ENCODE measurements at places on chromosomes 12 and 14. TPM values are rescaled to one million over a fixed set of nuclear protein-coding genes. Genes with fewer than 3 reads are reported as not detected.
A peak's percentile ranks its signal among the peaks of the same experiment; 100 is the strongest.

- H3K4me3 ChIP-seq, result peak overlapping the region; percentile 67
- H3K36me3 ChIP-seq, result no peaks in the 10 kb centered on the region
- peak overlapping the region; percentile 68 for H3K27ac ChIP-seq
- no peaks in the 10 kb centered on the region for H3K4me1 ChIP-seq
- no peak for DNase-seq
Measured at GRCh38 chr12:51863933-51864832, 15.7 kb upstream of the FIGNL2 start.

CCNK gene
- total RNA-seq, result 23.0 TPM

SELPLG gene
- total RNA-seq, result 6.7 TPM

- no peak overlapping the region for H3K4me3 ChIP-seq
- no peaks in the 10 kb centered on the region for H3K36me3 ChIP-seq
- no peaks in the 10 kb centered on the region for H3K4me1 ChIP-seq
- H3K27ac ChIP-seq, result no peak overlapping the region
- no peaks in the 10 kb centered on the region for H3K27me3 ChIP-seq
- no peak for DNase-seq
Measured at GRCh38 chr14:31893221-31893757, 183.8 kb upstream of the ARHGAP5 start.

KRT7 gene
- total RNA-seq, result 1,051 TPM

GRCh38 chr12:12108441-12109058 is 37.8 kb downstream of the BCL2L14 start:
- H3K27ac ChIP-seq, result no peak overlapping the region
- H3K36me3 ChIP-seq, result no peaks in the 10 kb centered on the region
- H3K4me1 ChIP-seq, result no peaks in the 10 kb centered on the region
- no peak for DNase-seq

- H3K27ac ChIP-seq, result peak overlapping the region; percentile 97
- no peaks in the 10 kb centered on the region for H3K27me3 ChIP-seq
- peak overlapping the region; percentile 96 for H3K4me3 ChIP-seq
- no peaks in the 10 kb centered on the region for H3K36me3 ChIP-seq
- DNase-seq, result no peak
Measured at GRCh38 chr14:89955022-89955744, 544 bp upstream of the TDP1 start.

- DNase-seq, result no peak
- H3K27ac ChIP-seq, result no peak overlapping the region
- H3K27me3 ChIP-seq, result no peaks in the 10 kb centered on the region
- no peak overlapping the region for H3K4me3 ChIP-seq
- no peaks in the 10 kb centered on the region for H3K4me1 ChIP-seq
Measured at GRCh38 chr14:23432102-23432925, 3.1 kb downstream of the MYH7 start.

DNA sequence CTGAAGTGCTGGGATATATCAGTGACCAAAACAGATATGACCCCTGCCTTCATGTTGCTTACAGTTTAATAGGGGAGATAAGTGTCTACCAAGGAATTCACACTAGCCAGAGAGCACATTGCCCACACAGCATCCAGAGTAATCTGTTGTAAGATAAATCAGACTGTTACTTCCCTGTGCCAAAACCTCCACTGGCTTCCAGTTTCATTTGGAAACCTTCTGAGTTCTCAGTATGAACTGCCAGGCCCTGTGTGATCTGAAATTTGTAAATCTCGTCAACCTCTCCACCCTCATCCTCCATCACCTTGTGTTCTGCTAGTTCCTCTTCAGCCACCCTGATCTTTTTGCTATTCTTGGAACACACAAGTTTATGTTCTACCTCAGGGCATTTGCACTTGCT is 154.7 kb downstream of the ETV6 start:
- H3K36me3 ChIP-seq, result no peaks in the 10 kb centered on the region
- H3K27me3 ChIP-seq, result no peaks in the 10 kb centered on the region

DNA sequence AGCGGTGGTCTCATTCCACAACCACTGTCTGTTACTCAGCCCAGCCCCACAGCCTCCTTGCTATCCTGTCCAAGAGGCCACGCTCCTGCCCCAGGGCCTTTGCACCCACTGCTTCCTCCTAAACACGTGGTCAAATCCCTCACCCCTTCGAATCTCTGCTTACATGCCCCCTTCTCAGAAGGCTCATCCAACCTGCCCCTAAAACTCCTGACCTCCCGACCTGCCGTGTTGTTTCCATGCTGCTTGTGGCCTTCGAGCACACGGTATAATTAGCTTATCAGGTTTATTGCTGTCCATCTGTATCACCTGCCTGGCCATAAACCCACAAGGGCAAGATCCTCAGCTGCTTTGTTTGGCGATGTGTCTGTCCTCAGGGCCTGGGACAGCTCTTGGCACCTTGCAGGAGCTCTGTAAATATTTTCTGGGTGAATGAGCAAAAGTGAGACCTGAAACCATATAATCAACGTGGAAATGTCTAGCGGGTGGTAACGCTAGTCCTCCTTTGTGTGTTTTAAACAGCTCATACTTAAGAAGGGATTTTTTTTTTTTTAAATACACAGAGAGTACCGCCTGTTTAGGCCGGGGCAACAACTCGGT is 36.0 kb downstream of the SCARB1 start:
- no peak for DNase-seq
- H3K36me3 ChIP-seq, result no peaks in the 10 kb centered on the region
- no peak overlapping the region for H3K4me3 ChIP-seq
- H3K4me1 ChIP-seq, result no peaks in the 10 kb centered on the region
- H3K27ac ChIP-seq, result peak overlapping the region; percentile 70

IL22 gene
- not detected for total RNA-seq

DNA sequence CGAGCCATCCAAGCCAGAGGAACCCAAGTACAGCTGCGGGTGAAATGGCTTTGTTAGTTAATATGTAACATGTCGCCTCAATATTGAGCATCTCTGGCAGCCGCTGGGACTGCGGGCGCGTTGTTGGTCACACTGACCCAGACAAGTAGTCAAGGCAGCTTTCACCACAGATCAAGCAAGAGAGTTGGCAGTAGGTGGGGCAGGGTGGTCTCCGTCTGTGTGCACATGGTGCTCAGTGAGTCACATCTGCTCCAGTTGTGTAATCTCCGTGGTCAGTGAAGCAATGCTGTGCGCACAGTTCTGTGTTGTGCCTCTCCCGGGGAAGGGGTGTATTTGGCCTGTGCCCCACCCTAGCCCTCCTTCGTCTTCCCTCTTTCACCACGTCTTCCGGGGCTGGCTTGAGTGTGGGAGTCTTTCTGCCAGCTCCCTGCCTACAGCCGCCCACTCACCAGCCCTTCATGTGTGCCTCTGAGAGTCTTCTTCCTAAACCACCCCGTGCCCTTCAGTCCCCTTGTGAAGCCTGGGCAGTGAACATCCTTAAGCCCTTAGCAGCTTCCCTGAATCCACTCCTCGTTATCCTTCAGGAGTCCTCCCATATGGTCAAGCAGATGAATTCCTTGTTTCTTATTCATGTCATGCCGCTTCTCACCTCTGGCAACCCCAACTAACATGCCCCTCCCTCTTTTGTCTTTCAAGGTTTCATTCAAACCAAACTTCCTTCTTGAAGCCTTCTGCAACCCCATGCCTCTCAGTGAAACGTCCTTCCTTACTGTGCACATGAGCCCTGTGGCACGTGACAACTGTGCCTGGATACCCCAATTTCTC is 242.1 kb downstream of the CACNA1C start:
- H3K27me3 ChIP-seq, result no peaks in the 10 kb centered on the region
- no peak for DNase-seq
- peaks cover 7% of the 10 kb centered on the region for H3K4me1 ChIP-seq
- H3K27ac ChIP-seq, result no peak overlapping the region
- H3K4me3 ChIP-seq, result no peak overlapping the region

- no peak for DNase-seq
- H3K4me1 ChIP-seq, result no peaks in the 10 kb centered on the region
- no peak overlapping the region for H3K4me3 ChIP-seq
- H3K36me3 ChIP-seq, result no peaks in the 10 kb centered on the region
Measured at GRCh38 chr12:27434673-27435565, 11.6 kb upstream of the SMCO2 start.

REM2 gene
- 0.96 TPM for total RNA-seq

KLRK1 gene
- total RNA-seq, result 7.0 TPM

DNA sequence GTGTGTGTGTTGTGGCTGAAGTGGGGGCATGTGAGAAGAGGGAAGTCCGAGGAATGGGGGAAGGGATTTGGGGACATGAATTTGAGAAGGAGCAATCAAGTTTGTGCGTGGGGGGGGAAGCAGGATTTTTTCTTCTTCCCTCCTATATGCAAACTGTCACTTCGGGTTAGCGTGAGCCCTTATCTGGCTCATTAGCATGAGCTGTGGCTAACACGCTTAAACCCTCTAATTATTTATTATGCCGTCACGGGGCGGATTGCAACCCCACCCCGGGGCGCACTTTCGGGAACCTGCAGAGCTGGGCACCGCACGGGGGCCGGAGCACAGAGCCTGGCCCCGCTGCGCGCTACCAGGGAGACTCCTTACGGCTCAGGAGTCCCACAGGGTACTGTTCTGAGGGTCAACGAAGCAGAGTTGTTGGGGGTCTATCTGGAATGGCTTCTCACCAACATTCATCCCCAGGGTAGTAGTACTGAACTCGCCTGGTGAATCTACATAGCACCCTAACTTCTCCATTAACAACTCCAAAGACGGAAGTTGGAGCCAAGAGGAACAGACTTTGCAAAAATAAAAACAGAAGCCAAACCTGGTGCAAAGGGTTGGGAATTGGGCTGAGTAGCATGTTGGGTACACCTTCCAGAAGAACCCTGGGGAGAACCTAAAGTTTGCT is 6.4 kb upstream of the ASCL1 start:
- no peak for DNase-seq
- no peak overlapping the region for H3K4me3 ChIP-seq
- no peaks in the 10 kb centered on the region for H3K4me1 ChIP-seq
- no peak overlapping the region for H3K27ac ChIP-seq
- H3K27me3 ChIP-seq, result no peaks in the 10 kb centered on the region

GRCh38 chr14:40119321-40119720 is 687.1 kb upstream of the FBXO33 start:
- no peaks in the 10 kb centered on the region for H3K36me3 ChIP-seq
- H3K4me3 ChIP-seq, result no peak overlapping the region
- H3K27me3 ChIP-seq, result no peaks in the 10 kb centered on the region
- H3K27ac ChIP-seq, result no peak overlapping the region

GRCh38 chr14:23353433-23353780 is 720 bp upstream of the SLC22A17 start:
- H3K27me3 ChIP-seq, result no peaks in the 10 kb centered on the region
- H3K4me3 ChIP-seq, result no peak overlapping the region
- no peaks in the 10 kb centered on the region for H3K36me3 ChIP-seq
- DNase-seq, result no peak
- H3K4me1 ChIP-seq, result no peaks in the 10 kb centered on the region
- H3K27ac ChIP-seq, result peak overlapping the region; percentile 75

DNA sequence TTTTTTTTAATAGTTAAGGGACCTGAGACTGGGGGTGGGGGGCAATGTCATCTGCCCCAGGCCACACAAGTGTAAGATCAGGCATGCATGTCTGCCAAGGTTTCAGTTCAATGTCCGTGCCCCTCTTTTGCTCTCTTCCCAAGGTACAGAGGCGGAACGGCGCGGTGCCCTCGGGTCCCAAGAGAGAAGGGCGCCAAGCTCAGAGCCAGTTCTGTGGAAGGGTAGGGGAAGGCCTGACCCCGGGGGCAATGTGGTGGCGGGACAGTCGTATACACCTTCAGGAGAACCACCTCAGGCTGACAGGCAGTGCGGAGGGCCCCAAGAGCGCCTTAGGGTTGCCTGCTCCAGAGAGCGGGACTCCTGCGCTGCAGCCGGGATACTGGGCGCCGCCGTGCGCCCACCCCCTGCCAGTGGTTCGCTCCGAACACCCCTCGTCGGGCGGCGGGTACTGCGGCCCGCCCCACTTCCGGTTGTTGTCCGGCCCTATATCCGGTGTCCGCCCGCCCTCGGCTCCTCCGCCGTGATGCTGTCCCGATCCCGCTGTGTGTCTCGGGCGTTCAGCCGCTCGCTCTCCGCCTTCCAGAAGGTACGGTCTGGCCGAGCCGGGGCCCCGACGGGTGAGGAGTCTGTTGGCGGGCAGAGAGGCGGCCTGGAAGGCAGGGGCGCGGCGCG is at the start of gene DLST:
DLST (plus strand) TSS at position 486 of the 672 bp plus-strand sequence; CDS start at position 524, 38 bp downstream.
- no peaks in the 10 kb centered on the region for H3K27me3 ChIP-seq
- H3K36me3 ChIP-seq, result no peaks in the 10 kb centered on the region
- peaks cover 2% of the 10 kb centered on the region for H3K4me1 ChIP-seq

DNA sequence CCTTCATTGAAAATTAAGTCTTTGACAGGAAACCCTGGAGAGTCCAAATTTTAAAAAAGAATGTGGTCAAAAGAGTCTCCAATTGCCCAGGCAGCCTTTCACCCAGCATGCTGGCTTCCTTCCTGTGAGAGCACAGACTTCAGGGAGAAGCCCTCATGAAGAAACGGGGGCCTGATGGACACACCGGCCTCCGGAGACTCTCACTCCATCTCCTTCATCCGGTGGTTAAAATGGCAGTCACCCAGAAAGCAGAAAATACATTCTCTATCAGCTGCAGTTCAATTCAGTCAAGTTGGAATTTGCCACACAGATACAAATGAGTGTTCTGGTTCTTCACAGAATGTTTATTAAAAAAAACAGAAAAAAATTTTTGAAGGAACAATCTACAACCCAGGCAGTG is 56.5 kb downstream of the CPM start:
- no peak overlapping the region for H3K4me3 ChIP-seq
- no peaks in the 10 kb centered on the region for H3K27me3 ChIP-seq
- no peaks in the 10 kb centered on the region for H3K4me1 ChIP-seq
- DNase-seq, result no peak

SYNE2 gene
- 303 TPM for total RNA-seq

GRCh38 chr12:6322352-6322751 is 11.9 kb downstream of the PLEKHG6 start:
- peak overlapping the region; percentile 92 for H3K27ac ChIP-seq
- H3K4me3 ChIP-seq, result no peak overlapping the region
- no peaks in the 10 kb centered on the region for H3K27me3 ChIP-seq
- peaks cover 16% of the 10 kb centered on the region for H3K4me1 ChIP-seq
- DNase-seq, result no peak

- H3K27ac ChIP-seq, result peak overlapping the region; percentile 63
- no peak overlapping the region for H3K4me3 ChIP-seq
- H3K4me1 ChIP-seq, result no peaks in the 10 kb centered on the region
- no peak for DNase-seq
- no peaks in the 10 kb centered on the region for H3K36me3 ChIP-seq
Measured at GRCh38 chr12:1811281-1811947, 9.0 kb upstream of the LRTM2 start.
